Iris pigment epithelial cell (primary cell): ENCODE measurements at places on chromosomes 7 and 10.
A peak's percentile ranks its signal among the peaks of the same experiment; 100 is the strongest.

DNA sequence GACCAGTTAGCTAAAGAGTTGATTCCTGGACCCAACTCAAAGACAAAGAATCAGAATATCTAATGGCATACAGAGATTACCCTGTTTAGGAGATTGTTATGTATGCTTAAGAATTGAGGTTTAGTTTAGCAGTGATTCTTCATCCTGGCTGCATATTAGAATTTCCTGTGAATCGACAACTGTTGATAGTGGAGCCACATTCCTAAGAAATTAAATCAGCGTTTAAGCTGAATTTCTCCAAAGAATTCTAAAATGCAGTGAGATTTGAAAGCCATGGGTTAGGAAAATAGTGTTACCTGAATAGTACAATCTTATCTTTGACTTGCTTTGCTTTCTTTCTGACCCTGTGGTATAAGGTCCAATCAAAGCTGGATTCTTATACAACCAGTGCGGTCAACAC lies 16.4 kb upstream of the FERD3L start:
- DNase-seq = peak; percentile 55

GRCh38 chr7:143884241-143884968 lies 17.6 kb downstream of the TCAF1 start:
- DNase-seq = no peak

- no peak for DNase-seq
These were observed 40.4 kb downstream of the NPVF start for GRCh38 chr7:25187932-25188331.

DNA sequence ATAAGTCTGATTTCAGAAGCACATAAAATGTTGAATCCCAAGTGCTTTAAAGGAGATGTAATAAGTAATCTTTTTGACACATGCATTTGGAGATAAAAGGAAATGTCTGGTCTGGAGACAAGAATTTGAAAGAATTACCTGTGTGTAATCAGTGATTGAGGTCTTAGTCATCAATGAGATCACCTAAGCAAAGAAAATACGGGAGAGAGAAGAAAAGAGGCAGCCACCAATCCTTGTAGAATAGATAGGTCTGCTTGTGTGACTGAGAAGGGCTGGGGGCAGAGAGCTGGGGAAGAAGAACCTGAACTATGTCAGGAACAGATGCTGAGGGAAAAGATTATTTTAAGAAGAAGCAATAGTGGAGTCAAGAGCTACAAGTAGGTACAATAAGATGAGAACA lies 49.3 kb upstream of the ITPRID1 start:
- no peak for DNase-seq
